ENCODE measurements at places on chromosomes 16 and 17. TPM values are rescaled to one million over a fixed set of nuclear protein-coding genes. Genes with fewer than 3 reads are reported as not detected.

GRCh38 chr17:51250314-51250840, 9.5 kb downstream of the MBTD1 start:
- no peak for DNase-seq

TBX2 gene
- 0.44 TPM for total RNA-seq

DNA sequence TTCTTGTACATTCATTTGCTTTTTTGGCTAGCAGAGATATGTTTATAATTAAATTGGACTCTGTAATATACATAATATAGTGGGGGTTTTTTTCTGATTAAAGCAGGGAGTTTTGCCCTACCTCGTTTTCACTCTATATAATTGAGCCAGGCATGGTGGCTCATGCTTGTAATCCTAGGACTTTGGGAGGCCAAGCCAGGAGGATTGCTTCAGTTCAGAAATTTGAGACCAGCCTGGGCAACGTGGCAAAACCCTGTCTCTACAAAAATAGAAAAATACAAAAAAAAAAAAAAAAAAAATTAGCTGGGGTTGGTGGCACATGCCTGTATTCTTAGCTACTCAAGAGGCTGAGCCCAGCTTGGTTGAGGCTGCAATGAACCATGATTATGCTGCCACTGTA, 42.2 kb downstream of the PAFAH1B1 start:
- no peak for DNase-seq

SLC13A5 gene
- total RNA-seq, result 0.92 TPM

NME1 gene
- 115 TPM for total RNA-seq
